ENCODE measurements at places on chromosomes 11 and 22.
A peak's percentile ranks its signal among the peaks of the same experiment; 100 is the strongest.

DNA sequence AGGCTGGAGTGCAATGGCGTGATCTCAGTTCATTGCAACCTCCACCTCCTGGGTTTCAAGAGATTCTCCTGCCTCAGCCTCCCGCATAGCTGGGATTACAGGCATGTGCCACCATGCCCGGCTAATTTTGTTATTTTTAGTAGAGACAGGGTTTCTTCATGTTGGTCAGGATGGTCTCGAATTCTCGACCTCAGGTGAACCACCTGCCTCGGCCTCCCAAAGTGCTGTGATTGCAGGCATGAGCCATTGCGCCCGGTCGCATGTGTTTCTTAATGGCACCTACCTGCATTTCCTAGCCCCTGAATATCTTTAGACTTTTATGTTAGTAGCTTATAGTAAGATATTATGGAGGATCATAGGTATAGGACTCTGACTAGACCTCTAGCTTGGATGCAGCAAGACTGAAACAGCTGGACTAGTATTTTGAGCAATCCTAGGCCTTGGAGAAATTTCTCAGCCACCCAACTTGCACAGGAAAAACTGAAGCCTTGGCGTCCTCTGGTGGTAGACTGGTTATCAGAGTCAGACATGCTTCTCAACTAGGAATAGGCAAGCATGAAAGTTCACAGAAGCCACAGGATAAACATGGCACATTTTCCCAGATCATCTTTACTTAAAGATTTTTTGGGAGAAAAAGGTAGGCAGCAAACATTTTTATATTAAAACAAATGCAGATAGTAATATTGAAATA is 22.7 kb upstream of the C1QTNF4 start:
- DNase-seq, result no peak

- DNase-seq, result no peak
Observed at GRCh38 chr11:114017723-114018122, 41.8 kb upstream of the ZBTB16 start.

DNA sequence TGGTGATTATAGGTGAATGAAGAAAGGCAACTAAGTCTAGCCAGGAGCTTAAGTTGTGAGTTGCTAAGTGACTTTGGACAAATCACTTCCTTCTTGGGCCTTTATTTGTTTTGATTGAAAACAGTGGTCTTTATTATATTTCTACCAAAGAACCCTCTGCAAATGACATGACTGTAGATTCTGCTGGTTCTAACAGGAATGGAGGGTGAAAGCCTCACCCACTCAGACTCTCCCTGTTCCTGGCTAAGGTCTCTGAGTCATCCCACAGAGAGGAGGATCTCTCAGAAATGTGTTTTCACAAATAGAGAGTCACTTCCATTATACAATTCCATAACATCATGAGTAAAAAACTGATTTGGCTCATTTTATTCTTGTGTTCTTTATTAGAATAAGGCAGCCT is 583.9 kb upstream of the LRRC4C start:
- no peak for DNase-seq

DNA sequence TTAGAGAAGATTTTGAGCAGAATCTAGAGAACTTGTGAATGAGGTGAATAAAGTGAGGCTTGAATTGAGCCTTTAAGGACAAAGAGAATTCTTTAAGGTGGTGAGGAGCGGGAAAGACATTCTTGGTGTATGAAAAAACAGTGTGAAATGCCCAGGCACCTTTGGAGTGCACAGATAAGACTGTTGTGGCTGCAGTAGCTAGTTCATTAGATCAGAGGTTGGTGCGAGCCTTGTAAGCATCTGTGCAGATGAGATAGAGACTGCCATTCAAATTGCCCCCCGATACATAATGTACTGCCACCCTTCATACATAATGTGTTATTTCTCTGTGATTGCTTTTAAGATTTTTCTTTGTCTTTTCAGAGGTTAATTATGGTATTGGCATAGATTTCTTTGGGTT is 31.3 kb downstream of the ATXN10 start:
- no peak for DNase-seq

DNA sequence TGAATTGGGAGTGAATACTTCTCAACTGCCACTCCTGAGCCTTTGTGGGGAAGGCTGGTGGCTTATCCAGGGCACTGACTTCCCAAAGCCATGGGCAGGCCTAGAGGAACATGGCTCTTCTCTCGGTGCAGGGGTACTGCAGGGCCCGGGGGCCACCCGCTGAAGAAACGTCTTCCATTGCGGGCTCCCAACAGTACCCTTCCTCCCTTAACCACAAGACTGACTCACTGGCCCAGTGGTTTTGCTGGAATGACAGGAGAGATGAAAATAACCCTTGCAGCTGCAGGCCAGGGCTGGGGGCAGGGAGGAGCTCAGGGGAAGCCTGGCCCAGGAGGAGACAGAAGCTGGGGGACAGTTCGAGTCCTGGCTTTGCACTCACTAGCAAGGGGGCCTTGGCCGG is 13.5 kb downstream of the TXN2 start:
- DNase-seq, result no peak

DNA sequence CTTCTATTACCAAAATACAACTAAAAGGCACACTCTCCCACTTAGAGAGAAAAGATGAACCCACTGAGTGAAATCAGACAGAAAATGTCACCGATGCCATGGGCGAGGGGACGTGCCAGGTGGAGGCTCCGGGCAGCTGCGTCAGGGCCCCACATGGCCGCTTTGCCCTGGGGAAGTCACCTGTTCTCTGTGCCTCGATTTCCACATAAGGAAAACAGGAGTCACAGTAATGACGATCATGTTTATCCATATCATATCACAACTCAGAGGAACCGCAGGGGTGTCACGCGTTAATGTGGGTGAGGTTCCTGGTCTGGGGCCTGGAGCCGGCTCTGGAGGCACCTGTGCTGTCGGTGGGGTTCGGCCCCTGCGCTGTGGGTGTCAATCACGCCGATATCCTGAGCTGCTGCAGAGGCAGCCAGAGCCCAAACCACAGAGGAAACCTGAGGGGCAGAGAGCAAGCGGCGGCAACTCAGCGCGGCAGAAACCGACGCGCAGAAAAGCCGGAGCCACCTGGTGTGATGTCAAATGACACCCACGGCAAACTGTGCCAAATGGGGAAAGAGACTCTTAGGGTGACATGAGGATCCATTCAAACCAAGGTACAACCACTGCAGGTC is 243.7 kb downstream of the BRD1 start:
- no peak for DNase-seq

DNA sequence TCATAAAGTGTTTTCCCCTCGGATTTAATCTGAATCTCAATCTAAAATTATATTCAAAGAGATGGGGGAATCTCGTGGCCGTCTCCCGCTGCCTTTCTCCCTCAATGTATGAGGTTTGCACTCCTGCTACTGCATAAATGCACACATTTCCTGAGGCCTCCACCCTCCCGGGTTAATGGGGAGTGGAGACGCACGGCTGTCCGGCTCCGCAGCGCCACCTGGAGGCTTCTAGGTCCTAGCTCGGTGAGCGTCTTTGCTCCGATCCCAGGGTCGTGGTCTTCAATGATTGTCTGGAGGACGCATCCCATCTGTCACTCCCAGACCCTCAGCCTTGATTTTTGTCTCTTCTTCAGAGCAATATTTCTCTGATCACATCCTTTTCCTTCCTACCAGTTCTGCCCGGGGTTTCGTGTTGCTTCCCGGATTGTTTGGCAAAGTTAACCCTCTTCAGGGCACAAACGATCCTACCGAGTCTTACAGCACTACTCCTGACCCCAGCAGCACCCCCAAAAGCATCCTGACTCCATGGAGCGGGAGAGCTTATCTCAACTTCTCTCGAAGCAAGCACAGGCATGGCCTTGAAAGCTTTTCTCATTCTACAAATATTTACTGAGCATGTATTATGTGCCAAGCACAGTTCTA is at the start of gene LMO1:
Gene LMO1 (minus strand): TSS at position 110 of the 642 bp plus-strand sequence. CDS start 516 bp downstream, outside the sequence.
- peak; percentile 92 for DNase-seq

DNA sequence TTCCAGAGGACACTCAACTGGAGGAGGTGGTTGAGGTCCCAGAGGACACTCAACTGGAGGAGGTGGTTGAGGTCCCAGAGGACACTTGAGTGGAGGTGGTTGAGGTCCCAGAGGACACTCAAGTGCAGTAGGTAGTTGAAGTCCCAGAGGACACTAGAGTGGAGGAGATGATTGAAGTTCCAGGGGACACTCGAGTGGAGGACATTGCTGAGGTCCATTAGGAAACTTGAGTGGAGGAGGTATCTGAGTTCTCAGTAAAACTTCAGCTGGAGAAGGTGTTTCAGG is 39.7 kb downstream of the ZNF195 start:
- DNase-seq, result no peak

- peak; percentile 16 for DNase-seq
Observed at GRCh38 chr11:130212431-130212961, 52.9 kb downstream of the ST14 start.

DNA sequence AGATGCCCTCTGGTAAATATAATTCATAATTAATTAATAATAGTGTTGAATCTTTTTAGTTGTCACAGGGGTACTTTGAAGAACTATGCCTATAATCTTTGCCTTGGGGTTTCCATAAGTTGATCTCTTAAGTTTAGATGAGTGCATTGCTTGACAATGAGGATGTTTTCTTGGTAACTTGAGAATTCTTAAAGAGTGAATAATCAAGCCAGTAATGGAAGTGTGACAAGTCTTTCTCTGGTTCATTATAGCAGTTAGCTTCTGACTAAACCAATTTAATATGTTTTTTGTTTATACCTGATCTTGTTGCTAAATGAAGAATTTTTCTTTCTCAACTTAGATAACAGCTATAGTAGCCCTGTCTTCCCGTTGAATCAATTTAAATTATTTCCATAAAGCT is 46.2 kb downstream of the ATXN10 start:
- no peak for DNase-seq
